ENCODE measurements at places on chromosomes 16 and 17. TPM values are rescaled to one million over a fixed set of nuclear protein-coding genes. Genes with fewer than 3 reads are reported as not detected.

GRCh38 chr17:41437769-41438168 lies 3.0 kb downstream of the KRT38 start:
- DNase-seq, result no peak

DNA sequence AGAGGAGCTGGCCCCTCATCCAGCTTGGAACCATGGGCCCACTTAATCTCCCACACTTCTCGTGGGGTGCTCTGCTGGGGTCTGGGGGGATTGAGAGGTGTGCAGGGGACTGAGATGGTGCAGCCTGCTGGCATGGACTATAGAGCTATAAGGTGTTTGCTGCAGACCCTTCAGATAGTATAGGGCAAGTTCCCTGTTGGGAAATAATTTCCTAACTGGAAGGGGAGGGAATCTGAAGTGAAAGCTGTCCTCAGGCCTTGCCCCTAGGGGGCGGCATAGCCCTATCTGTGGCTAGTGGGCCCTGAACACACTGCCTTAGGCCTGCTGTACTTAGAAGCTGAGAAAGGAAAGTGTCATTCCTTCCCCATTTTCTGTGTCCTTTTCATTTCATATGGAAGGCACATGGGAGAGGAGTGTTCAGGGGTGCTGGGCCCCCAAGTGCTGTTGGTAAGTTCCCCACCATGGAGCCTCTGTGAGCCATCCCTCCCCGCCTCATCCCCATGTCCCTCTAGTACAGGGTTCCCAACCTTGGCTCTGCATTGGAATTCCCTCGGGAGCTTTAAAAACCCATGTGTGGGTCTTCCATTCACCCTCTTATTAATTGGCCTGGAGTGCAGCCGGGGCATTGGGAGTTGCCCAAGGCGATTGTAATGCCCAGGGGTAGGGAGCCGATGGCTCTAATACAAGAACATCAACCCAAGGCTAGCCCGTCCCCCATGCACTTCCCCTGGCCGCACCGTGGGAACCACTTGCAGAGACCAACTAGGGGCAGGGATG lies 19.7 kb downstream of the GOSR2 start:
- peak; percentile 48 for DNase-seq

The KRTAP2-3 gene
- total RNA-seq, result not detected

- DNase-seq, result no peak
These were observed 25.2 kb upstream of the SMPD3 start for GRCh38 chr16:68473358-68474070.

The C16orf87 gene
- total RNA-seq, result under 0.01 TPM

DNA sequence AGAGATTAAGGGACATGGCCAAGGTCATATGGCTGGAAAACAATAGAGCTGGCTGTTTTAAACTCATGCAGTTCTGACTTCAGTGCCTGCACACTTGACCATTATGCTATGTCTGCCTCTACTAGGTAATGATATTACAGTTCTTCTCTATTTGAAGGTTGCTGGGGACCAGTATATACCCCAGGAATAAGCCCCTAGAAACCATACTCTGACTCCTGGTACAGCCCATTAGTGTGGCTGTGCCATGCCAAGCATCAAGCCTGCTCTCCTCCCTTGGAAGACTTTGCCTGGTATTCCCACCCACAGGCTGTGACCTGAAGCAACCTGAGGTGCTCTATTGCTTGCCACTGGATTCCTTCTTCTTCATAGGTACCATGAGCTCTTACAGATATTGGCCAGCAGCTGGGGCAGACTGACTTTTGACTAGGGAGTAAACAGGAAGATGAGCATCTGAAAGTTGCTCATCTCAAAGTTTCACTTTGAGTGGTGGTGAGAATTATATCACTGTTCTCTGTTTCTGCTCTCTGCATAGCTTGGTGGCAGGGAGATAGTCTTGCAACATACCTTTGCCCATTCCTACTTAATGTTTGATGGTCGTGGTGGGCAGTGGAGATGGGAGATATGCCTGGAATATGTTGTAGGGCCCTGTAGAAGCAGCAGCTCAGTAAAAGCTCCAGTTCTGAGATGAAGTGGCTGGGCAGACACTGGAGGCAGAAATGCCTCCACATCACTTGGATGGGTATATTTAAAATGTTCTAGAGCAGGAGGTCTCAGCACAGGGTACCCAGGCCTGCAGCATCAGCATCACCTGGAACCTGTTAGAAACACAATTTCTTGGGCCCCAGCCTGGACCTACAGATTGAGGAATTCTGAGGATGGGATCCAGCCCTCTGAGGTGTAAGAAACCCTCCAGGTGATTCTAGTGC lies 274.7 kb downstream of the HS3ST4 start:
- no peak for DNase-seq

The SMPD3 gene
- 1.2 TPM for total RNA-seq

The NUDT16L1 gene
- total RNA-seq, result 31.2 TPM

- DNase-seq, result no peak
These were observed 543 bp downstream of the TMUB2 start for GRCh38 chr17:44187131-44187899.

- DNase-seq, result peak; percentile 83
These were observed 137.4 kb upstream of the COX10 start for GRCh38 chr17:13931800-13932460.

The DRG2 gene
- 45.6 TPM for total RNA-seq

DNA sequence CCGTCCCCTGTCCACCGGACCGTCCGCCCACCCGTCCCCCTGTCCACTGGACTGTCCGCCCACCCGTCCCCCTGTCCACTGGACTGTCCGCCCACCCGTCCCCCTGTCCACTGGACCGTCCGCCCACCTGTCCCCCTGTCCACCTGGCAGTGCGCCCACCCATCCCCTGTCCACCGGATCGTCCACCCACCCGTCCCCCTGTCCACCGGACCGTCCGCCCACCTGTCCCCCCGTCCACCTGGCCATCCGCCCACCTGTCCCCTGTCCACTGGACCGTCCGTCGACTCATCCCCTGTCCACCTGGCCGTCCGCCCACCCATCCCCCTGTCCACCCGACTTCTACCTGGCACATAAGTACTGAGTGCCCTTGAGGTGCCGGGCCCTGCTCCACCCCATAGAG lies 76.6 kb downstream of the LMF1 start:
- DNase-seq, result no peak

DNA sequence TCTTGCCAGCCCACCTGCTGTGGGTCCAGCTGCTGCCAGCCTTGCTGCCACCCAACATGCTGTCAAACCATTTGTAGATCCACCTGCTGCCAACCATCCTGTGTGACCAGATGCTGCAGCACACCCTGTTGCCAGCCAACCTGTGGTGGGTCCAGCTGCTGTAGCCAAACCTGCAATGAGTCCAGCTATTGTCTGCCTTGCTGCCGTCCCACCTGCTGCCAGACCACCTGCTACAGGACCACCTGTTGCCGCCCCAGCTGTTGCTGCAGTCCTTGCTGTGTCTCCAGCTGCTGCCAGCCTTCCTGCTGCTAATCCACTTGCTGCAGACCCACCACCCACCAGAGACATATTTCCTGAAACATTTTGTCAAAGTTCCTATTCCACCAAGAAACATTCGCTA lies 641 bp downstream of the KRTAP9-1 start:
- no peak for DNase-seq

DNA sequence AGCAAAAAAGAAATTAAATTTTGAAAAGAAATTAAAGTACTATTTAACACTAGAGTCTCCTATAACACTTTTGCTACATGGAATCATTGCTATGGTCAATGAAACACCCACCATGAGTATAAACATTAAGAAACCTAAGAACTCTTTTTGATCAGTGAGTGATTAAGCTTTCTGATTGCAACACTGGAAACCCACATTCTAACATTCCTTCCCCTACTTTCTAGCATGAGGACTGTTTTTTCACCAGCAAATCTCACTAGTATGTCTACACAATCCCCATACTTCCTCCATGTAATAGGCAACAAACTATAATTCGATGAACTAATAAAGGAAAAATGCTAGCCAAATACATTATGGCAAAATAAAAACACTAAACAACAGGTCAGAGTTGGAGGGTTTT lies 54.7 kb downstream of the SKAP1 start:
- DNase-seq, result no peak

- no peak for DNase-seq
These were observed 10.8 kb downstream of the POLR2C start for GRCh38 chr16:57473176-57473840.

The CTRB2 gene
- not detected for total RNA-seq

DNA sequence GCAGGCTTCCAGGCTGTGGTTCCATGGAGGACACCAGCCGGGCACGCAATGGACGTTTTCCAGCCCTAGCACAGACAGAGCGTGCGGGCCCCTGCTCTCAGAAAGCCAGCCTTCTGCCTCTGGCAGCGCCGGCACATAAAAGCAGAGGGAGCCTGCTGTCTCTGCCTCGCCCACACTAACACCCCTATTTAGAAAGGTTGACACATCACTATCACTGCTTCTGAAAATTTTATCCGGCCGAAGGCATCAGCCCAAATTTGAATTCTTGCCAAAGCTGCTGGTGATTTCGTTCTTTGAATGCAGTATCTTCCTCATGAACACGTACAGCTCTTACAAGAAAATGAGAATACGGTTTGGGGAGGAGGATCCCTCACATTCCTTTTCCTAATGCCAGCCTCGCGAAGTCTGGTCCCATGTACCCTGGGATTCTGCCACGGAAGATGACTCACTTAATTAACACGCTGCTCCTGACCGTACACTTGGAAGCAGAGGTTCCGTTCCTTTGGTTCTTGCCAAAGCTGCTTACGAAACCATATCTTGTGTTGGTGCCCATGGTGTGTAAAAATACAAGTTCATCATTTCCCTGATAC lies 1.3 kb upstream of the RAB11FIP3 start:
- peak; percentile 80 for DNase-seq

The AGRP gene
- not detected for total RNA-seq

DNA sequence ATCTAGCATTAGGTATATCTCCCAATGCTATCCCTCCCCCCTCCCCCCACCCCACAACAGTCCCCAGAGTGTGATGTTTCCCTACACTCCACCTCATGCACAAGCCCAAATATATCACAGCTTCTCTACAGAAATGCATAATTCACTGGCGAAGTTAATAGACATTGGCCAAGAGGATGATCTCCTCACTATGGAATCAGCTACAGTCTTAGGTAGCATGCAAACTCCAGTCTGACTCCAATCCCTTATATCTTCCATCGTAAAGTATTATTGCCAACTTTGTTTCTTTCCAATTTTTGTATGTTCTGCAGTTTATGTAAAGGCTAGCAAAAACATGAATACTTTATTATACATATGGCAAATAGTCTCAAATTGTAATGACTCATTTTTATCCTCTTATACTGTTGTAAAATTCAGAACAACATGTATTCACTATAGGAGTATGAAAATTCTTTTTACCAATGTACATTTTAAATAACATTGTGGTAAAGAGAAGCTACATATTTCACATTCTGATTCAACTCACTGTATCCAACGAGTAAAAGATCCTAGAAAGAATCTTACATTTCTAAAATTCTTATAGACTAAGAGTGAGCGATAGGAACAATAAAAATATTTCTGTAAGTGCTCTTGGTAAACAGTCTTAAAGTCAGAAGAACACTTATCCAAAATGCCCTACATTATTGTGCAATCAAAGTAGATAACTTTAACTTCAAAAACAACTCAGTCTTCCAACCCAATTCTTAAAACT lies 871 bp downstream of the ABCA8 start:
- DNase-seq, result no peak

GRCh38 chr17:40608061-40608581 lies 39.5 kb downstream of the SMARCE1 start:
- no peak for DNase-seq

DNA sequence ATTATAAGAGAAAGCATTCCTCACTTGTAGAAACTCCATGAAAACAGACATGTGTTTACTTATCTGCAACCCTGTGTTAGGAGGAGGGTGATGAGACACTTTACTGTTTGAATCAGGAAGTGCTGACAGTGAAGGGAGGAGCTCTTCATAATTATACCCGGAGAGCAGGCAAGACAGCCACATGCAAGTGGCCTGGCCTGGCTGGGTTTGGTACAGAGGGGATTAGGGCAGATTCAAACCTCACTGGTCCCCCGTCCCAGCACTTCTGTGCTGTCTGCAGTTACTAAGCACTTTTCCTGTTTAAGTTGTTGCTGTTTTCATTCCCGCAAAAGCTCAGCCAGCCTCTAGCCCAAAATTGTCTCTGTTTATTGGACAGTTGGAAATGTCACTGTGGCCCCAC lies 78.5 kb downstream of the WWOX start:
- no peak for DNase-seq

- DNase-seq, result no peak
These were observed 9.2 kb downstream of the UBALD2 start for GRCh38 chr17:76274112-76274956.

- DNase-seq, result no peak
These were observed 29.1 kb downstream of the USP10 start for GRCh38 chr16:84728853-84729424.

- no peak for DNase-seq
These were observed 4.7 kb downstream of the KLHDC4 start for GRCh38 chr16:87761060-87761459.

DNA sequence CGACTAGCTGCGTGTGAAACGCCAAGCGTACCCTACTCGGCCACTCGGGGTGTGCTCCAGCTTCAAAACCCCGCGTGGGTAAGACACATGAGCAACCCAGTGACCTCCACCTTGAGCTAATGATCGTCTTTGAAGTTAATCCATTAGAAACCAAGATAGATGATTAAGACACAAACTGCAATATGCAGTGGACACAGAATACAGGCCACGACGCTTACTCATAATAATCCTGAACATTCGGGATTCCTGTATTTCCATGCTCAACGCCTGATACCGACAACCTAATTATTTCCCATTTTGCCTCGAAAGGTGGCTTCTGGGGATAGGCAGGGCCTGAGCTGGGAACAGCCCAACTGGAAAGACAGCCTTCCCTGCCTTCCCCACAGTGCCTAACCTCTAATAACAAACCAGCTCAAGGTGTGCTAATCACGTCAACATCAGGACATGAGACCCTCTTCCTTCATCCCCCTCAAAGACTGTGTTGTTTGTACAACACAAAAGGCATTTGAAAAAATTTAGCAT lies 504 bp upstream of the COPRS start:
- DNase-seq, result no peak

DNA sequence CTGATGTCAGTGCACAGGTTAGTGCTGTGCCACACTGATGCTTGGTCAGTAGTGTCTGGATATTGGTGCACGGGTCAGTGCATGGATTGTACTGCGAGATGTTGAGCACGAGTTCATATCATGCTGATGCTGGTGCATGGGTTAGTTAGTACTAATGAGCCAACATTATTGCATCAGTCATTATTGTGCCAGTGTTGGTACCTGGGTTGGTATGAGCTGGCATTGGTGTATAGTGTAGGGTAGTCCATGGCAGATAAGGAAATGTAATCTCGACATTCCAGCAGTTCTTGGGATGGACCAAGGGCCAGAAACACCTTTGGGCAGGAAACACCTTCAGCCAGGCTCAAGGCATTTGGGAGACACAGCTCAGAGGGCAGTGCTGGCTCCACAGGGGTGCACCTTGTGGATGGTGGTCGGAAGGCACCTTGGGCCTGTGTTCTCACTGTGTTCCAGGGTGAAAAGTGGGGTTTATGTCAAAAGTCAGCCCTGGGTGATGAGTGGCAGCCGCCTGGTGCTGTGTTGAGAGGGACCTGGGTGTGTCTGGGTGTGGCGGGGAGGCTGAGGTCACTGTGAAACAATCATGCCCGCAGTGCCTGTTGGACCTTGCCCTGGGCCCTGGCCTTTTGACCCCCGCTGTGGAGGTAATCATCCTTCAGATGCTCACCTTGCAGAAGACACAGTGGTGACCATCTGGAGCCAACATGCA lies 100.7 kb upstream of the ZNF469 start:
- DNase-seq, result no peak

GRCh38 chr16:80346111-80346632 lies 194.6 kb upstream of the DYNLRB2 start:
- no peak for DNase-seq
